ENCODE measurements at places on chromosomes 5 and 9.

DNA sequence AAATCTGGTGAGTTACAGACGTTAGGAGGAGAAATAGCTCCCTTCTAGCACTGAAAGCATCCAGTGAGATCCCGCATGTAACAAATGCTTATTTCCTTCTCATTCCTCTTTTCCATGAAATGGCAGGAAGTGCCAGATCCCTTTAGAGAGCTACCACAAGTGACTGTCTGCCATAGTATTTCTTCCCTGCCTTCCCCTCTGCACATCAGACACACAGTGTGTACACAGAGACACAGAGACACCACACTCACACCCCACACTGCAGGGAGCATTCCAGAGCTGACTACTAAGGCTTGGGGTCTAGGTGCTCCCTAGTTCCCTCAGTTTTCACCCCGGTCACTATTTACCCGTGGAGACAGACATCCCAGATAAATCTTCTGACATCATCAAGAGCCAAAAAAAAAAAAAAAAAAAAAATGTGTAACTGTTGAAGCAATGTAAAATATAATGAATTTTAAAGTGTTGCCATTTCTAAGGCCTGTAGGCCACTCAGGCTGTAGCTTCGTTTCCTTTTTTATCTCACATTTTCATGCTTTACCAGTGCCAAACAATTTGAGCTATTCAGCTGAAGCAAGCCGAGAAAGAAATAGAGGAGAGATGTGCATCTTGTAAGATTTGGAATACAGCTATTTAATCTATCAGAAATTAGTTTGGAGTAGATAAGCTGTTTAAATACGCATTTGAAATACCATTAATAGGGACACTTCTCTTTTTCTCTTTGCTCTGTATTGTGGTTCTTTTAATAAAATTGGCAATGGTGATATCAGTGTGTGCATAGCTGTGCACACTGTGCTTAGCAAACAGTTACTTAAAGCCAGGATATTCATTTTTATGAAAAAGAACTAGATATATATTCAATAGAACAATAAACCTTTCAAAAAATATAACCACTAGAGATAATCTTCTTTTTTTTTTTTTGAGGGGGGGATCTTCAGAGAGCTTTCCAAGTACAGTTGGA is 405.5 kb downstream of the PDE4D start:
- no peaks in the 10 kb centered on the region for H3K27me3 ChIP-seq
- H3K36me3 ChIP-seq = no peaks in the 10 kb centered on the region
- no peaks in the 10 kb centered on the region for H3K4me1 ChIP-seq
- no peak for DNase-seq

DNA sequence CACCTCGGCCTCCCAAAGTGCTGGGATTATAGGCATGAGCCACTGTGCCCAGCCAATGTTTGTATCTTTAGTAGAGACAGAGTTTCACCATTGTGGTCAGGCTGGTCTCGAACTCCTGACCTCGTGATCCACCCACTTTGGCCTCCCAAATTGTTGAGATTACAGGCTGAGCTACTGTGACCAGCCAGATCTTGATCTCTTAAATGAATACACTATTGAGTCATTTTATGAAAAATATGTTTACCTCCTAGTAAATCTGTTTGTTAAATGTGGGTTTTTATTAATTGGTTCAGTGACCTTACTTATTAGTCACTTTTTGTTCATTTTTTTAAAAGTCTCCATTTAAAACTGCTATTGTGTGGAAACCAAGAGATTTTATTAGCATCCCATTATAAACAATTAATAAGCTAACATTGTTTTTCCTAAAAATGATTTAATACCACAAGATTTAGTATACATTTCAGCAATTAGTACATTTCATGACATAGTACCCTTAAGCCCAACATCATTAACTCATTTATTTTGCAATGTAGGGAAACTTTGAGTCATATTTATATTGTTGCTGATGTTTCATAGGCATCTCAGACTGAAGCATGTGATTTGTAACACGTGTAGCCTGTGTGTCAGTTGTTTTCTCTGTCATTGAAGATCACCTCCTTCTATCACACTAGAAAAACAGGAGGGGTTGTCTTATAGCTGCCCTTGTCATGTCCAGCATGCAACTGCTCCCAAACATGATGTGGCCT is 261.2 kb downstream of the TAF11L14 start:
- no peaks in the 10 kb centered on the region for H3K36me3 ChIP-seq
- H3K4me3 ChIP-seq = no peak overlapping the region

DNA sequence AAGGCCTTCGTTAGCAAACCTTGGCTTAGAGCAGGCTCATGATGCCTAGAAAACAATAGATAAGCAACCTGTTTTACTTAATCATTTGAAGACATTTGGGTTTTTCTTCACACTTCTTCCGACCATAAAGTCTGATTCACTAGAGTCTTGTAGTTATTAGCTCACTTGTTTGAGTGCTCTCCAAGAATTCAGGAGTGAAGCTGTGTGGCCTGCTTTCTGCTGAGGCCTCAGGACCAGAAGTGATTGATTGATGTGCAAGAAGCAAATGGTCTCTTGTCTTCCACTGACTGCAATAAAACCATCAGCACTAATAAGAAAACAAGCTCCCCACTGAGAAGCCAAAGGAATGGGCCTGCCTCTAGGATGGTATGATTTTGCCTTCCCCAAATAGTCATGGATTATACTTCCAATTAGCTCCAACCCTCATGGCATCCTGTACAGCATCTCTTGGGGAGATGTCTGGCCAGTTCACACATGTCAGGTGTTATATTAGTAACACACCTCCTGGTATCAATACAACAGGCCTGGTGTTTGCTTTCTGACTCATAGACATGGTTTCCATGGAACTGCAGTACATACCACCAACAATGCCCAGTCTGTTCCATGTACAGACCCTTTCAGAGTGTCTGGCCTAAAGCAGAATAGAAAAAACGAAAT is 317.6 kb downstream of the CWC27 start:
- no peaks in the 10 kb centered on the region for H3K27me3 ChIP-seq
- no peaks in the 10 kb centered on the region for H3K4me1 ChIP-seq
- no peak for DNase-seq
- H3K27ac ChIP-seq = no peak overlapping the region

GRCh38 chr9:114388764-114389375 is 1.1 kb upstream of the AKNA start:
- H3K36me3 ChIP-seq = no peaks in the 10 kb centered on the region
- no peaks in the 10 kb centered on the region for H3K27me3 ChIP-seq
- DNase-seq = no peak

DNA sequence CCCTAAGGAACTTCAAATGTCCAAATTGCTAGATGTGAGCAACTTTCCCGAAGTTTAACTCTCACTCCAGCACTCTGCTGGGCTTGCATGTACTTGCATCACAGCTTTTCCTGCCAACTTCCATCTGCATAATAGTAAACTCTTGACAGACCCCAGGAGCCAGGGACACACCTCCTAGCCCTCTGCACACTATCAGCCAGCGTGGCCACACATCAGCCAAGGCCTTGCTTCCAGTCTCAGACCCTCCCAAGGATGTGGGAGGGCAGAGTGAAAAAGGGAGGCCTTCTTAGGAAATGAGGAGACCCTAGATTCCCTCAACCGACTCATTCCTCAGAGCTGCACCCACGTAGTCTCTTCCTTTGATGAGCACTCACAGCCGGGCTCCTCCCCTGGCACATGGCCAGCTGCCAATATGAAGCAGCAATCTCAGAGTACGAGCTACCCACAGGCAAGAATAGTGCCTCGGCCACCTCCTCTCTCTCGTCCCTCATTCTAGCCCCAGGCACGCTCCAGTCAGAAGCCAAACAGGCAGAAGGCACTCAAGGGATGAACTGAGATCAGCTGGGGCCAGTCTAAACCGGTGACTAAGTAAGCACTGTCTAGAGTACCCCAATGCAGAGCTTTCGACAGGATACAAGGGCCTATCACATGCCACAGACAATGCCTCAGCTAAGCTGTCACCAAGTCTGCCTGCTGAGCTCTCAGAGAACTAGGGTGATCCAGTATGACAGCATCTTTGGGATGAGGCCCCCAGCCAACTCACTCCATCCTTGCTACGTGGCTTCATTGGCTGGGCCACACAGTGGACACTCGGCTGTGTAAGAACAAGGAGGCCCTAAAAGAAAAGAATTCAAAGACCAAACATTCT is 2.3 kb downstream of the P4HA2 start:
- no peaks in the 10 kb centered on the region for H3K4me1 ChIP-seq
- no peaks in the 10 kb centered on the region for H3K36me3 ChIP-seq
- no peak overlapping the region for H3K27ac ChIP-seq
- H3K4me3 ChIP-seq = no peak overlapping the region

GRCh38 chr5:179749857-179750508 is 17.4 kb downstream of the MAML1 start:
- DNase-seq = no peak
- H3K36me3 ChIP-seq = no peaks in the 10 kb centered on the region
- no peak overlapping the region for H3K27ac ChIP-seq
- H3K4me3 ChIP-seq = no peak overlapping the region

DNA sequence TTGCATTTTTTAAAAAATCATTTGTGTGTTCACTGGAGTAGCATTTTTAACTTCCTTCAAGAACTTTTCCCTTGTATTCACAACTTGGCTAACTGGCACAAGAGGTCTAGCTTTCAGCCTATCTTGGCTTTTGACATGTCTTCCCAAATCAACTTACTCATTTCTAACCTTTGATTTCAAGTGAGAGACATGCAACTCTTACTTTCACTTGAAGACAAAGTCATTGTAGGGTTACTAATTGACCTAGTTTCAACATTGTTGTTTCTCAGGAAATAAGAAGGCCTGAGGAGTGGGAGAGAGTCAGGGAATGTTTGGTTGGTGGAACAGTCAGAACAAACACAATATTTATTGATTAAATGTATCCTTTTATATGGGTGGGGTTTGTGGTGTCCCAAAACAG is 95.0 kb upstream of the C9orf72 start:
- no peaks in the 10 kb centered on the region for H3K4me1 ChIP-seq
- no peak overlapping the region for H3K27ac ChIP-seq
- no peak overlapping the region for H3K4me3 ChIP-seq
- no peaks in the 10 kb centered on the region for H3K27me3 ChIP-seq
- H3K36me3 ChIP-seq = no peaks in the 10 kb centered on the region
- no peak for DNase-seq

DNA sequence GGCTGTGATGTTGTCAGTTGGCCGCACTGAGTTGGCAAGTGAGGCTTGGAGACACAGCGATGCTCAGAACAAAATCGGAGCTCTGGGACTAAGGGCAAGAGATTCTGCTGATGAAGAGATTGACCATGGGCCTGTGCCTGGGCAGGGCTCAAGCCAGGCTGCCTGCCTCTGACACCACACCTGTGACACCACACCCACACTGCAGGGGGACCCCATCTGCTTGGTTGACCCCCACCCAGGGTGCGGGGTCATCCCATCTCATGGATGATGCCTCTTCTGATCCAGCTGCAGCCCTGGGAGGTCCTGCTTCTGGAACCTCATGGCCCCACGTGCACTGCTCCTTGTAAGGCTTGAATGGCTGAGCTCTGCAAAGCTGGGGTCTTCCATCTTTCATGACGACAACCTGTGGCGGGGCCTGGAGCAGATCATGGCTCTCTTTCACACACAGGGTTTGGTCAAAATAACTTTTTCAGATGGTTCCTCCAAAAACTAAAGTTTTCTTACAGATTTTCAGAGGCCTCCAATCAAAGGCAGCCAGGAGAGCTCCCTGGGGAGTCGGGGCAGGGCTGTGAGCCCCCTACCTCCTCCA is 185.2 kb downstream of the GADD45G start:
- H3K4me1 ChIP-seq = no peaks in the 10 kb centered on the region
- no peak overlapping the region for H3K4me3 ChIP-seq
- H3K36me3 ChIP-seq = no peaks in the 10 kb centered on the region
- no peak for DNase-seq
- no peaks in the 10 kb centered on the region for H3K27me3 ChIP-seq

DNA sequence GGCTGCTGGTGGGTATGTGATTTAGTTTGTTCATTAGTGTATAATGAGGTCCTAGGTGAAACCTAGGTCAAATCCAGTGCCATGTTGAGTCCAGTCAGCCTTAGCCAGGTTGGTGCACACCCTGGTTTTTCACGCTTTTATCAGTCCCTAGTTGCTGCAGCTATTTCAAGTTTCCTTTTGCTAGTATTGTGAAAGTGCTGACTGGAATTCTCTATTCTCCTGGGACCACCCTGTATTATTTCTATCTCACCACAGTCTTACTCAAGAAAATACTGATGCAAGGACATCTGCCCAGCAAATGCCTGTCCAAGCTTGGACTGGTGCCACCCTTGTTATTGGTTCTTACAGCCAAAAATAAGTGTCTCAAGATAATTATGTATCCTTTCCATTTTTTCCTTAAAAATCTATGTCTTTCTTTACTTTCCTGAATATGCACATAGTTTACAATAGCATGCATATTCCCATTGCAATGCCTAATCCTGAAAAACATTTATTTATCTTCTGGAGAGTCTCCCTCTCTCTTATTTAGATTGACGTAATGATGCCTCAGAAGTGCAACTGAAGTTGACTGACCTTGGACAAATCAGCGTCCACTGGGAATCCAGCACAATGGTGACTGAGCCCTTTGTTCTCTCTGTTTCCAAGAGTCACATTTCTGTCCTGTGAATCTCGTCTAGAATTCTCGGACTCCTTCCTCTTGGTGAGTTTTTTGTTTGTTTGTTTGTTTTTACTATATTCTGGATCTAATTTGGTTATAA is 1075.0 kb downstream of the CDH9 start:
- DNase-seq = no peak
- no peak overlapping the region for H3K4me3 ChIP-seq
- no peaks in the 10 kb centered on the region for H3K36me3 ChIP-seq
- H3K27ac ChIP-seq = no peak overlapping the region

- H3K36me3 ChIP-seq = no peaks in the 10 kb centered on the region
- no peaks in the 10 kb centered on the region for H3K4me1 ChIP-seq
- no peak overlapping the region for H3K27ac ChIP-seq
- no peak overlapping the region for H3K4me3 ChIP-seq
- H3K27me3 ChIP-seq = no peaks in the 10 kb centered on the region
Measured at GRCh38 chr5:138946831-138947560, 71.9 kb upstream of the LRRTM2 start.

DNA sequence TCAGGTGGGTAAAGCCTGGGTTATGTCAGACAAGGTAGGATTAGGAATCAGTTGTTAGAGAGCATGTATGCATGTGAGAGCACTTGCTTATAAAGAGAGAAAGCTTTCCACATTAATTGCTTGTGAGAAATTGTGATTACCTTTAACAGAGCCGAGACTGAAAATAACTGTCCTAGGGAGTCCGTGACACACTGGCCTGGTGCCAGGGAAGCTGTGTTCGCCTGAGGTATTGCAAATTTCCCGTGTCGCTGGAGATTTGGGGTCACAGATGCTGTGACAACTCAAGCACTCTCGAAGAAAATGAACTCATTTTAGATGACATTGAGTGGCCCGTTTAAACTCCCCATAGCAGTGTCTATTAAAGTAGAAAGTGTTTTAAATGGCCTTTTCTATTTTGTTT is 9.6 kb downstream of the SLC1A1 start:
- H3K27me3 ChIP-seq = no peaks in the 10 kb centered on the region
- DNase-seq = no peak
- H3K4me3 ChIP-seq = no peak overlapping the region
- H3K4me1 ChIP-seq = peaks cover 12% of the 10 kb centered on the region

GRCh38 chr5:155313518-155313917 is 300.0 kb downstream of the KIF4B start:
- DNase-seq = no peak
- H3K36me3 ChIP-seq = no peaks in the 10 kb centered on the region
- no peaks in the 10 kb centered on the region for H3K4me1 ChIP-seq
- H3K27me3 ChIP-seq = no peaks in the 10 kb centered on the region
- no peak overlapping the region for H3K27ac ChIP-seq
- no peak overlapping the region for H3K4me3 ChIP-seq

Measured in endothelial cell of umbilical vein (primary cell).